ENCODE measurements at places on chromosomes 16 and 17.

GRCh38 chr17:76582660-76583059 is 3.0 kb downstream of the ST6GALNAC2 start:
- no peak for DNase-seq

DNA sequence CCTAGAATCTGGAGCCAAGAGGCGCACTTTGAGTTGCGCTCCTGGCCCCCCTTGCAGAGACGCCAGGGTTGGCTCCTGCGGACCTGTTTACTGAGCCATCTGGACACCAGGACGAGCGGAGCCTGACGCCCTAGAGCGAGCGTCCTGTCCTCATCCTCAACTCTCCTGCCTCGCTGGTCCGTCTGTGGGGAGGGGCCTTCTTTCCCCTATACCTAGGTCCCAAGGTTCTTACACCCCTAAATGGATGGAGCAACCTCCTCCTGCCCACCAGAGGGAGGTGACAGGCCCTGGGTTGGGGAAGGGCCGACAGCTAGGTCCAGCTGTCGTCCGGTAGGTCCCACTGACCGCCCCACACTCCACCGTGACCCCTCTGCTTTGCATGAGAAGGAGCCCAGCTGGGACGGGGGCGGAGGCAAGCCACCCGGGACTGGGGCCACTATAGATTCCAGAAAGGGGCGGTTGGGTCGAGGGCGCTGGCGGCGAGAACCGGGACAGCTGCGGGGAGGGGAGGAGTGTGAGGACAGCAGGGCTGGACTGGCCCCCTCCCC is 3.1 kb upstream of the LHX1 start:
- no peak for DNase-seq

- DNase-seq, result no peak
Measured at GRCh38 chr17:51107778-51108177, 12.9 kb downstream of the SPAG9 start.

- no peak for DNase-seq
Measured at GRCh38 chr17:73954951-73955350, 248.5 kb upstream of the RPL38 start.

GRCh38 chr16:75948886-75949285 is 222.6 kb upstream of the CPHXL start:
- DNase-seq, result no peak

DNA sequence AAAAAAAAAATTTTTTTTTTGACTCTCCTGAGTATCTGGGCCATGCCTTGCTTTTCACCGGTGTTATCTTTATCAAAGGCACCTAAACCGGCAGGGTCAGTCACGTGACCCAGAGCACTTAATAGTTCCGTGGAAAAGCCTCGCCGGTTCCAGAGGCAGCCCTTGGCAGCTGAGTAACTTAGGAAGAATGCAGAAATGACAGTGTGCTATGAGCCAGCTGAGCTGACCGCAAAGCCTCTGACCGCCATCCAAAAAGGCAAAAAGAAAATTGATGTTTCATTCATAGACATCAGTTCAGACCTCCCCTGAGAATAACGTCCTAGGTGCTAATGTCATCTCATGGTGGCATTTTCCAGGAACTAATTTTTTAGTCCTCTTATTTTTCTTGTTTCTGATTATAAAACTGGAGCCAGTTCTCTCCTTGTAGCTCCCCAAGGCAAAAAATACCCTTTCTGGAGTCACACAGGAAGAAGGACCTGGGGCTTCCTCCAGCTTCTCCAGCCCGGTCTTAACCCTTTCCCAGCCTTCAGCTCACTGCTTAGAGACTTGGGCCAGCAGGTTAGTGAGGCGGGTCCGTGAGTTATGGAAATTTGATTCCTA is 122.6 kb downstream of the SOCS1 start:
- no peak for DNase-seq

- DNase-seq, result no peak
Measured at GRCh38 chr17:42913522-42913921, 12.9 kb downstream of the G6PC1 start.

DNA sequence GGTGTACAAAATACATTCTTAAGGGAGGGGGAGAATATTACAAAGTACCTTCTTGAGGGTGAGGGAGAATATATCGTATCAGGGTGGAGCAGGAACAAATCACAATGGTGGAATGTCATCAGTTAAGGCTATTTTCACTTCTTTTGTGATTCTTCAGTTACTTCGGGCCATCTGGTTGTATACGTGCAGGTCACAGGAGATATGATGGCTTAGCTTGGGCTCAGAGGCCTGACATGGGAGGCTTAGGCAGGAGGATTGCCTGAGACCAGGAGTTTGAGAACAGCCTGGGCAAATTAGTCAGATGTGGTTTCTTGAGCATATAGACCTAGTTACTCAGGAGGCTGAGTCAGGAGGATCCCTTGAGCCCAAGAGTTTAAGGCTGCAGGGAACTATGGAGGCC is 13.1 kb downstream of the ODAD4 start:
- DNase-seq, result no peak

- DNase-seq, result no peak
Measured at GRCh38 chr17:47301161-47301560, 22.6 kb upstream of the EFCAB13 start.

GRCh38 chr17:71023249-71024030 is 854.1 kb downstream of the KCNJ2 start:
- no peak for DNase-seq

DNA sequence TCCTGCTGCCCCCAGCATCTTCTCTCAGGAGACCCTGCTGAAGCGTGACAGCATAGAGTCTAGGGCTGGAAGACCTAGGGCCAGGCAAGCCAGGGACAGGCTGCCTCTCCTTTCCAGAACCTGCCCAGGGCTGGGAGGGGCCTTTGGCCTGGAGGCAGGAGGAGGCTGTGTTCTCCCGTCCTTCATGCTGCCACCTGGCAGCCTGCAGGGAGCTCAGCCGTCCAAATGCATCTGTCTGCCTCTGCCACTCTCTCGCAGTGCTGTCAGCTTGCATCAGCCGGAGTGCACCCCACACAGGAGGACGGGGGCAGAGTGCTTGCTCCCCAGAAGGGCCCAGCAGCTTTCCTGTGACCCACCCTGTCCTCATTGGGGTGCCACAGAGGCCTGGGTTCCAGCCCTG is 31.3 kb downstream of the ARHGAP23 start:
- DNase-seq, result no peak

- no peak for DNase-seq
Measured at GRCh38 chr16:79845033-79845733, 244.6 kb upstream of the MAF start.

- no peak for DNase-seq
Measured at GRCh38 chr16:78784771-78785170, 685.3 kb downstream of the WWOX start.

DNA sequence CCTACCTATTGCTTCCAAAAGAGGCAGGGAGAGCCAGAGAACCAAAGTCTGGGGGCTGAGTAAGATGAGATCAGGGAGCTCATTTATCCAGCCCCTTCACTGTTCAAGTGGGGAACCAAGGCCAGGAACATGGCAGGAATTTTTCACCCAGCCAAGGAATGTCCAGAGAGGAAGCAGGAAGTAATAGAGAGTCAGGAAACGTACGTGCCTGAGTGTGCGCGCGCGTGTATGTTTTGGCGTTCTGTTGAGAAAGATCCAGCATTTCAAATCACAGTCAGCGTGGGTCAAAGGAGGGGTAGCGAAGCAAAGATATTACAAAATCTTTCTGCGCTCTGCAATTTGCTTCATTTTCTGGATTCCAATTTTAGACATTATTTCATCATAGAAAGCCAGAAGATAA is 41.9 kb upstream of the WSCD1 start:
- DNase-seq, result no peak

DNA sequence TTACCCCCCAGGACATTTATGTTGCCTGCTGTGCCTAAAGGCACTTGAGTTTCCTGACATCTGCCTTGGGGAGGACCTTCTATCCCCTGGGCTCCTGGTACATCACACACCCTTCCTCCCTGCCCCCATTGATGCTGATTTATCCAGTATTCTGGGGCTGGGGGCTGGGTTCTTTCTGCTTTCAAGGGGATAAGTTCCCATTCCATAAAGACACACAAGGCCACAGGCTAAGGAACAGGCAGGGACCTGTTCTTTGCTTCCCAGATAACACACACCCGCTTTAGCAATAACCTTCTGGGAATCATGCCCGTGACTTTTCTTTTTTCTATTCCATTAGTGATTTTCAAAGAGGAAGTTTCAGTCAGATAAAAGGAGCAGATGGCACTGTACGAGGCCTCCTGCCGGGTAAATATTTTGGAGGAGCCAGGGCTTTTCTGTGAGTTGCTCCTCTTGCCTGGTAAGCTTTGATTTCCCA is 30.6 kb downstream of the CHD9 start:
- DNase-seq, result no peak

- no peak for DNase-seq
Measured at GRCh38 chr16:27304102-27304501, 9.7 kb upstream of the IL4R start.

DNA sequence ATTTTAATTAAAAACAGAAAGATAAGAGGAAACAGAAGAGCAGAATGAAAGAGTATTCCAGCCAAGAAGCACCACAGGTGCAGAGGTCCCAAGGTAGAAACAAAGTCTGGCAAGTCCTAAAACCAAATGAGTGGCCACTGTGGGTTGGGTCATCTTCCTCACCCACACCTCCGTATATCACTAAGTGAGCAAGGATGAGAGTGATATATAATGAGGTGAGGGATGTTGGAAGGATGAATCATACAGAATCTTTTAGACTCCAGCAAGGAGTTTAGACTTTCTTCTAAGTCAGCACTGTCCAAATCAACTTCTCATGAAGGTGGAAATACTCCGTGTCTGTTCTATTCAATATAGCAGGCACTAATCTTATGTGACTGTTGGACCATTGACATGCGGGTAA is 70.8 kb downstream of the SHISA9 start:
- no peak for DNase-seq

GRCh38 chr16:7325834-7326233 is 6.8 kb upstream of the RBFOX1 start:
- no peak for DNase-seq

- DNase-seq, result no peak
Measured at GRCh38 chr17:75590849-75591721, 3.5 kb downstream of the MYO15B start.

DNA sequence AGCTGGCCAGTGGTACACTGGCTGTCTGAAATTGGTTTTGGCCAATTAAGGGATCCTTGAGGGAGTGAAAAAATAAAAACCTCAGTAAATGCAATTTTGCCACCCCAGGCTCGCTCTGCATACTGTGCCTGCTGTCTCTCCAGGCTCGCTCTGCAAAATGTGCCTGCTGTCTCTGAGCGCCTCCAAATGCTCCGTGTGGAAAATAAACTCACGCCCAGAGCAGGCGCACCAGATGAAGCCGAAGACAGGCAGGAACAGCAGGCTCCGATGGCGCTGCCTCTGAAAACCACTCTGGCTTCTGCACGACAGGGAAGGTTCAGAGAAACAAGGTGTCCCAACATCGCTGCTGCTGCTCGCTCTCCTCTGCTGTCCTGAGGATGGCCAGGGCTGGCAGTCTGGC is 29.1 kb downstream of the SNN start:
- DNase-seq, result no peak

DNA sequence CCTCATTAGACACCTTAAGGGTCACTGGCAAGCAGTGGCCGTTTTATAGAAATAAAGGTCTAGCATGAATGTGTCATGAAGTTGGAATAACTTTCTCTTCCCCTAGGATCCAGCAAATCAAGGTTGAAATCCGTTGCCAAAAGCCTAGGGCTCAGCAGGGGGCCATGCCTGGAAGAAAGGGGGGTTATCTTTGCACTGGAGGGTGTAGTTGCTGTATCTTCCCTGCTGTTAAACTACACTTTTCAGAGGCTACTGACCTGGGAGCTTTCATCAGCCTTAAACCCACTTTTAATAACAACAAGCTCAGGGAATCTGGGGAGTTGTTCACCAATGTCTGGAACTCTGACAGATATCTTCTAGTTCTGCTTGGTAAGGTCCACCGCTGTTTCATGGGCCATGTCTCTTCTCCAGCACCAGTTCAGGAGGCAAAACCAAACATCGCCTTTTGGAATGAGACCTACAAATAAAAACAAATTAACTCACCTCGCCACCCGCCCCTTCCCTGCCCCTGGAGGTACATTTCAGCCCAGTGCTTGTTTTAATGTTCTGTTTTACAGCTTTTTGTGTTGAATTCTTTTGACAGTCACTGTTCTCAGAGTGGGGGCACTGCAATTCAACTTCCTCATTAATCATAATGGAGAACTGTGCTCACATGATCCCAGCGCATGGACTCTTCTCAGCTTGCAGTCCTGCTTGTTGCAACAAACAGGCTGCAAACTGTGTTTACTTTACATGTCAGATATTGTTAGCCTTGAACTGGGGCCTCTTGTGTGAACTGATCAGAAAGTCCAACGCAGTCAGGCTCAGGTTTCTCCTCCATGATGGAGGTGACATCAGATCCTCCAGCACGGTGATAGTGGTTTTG is 508.7 kb downstream of the KCNJ2 start:
- no peak for DNase-seq
